ENCODE measurements at places on chromosomes 3 and 15. TPM values are rescaled to one million over a fixed set of nuclear protein-coding genes. Genes with fewer than 3 reads are reported as not detected.

Gene BCHE
- 6.6 TPM for total RNA-seq

Gene EPHA3
- total RNA-seq: 0.04 TPM

Gene GOLGA8S
- total RNA-seq: not detected

Gene TEX55
- not detected for total RNA-seq

Gene B3GALNT1
- total RNA-seq: 29.0 TPM

Gene NEK10
- 0.67 TPM for total RNA-seq

Gene FBXO45
- total RNA-seq: 8.8 TPM

Gene TTLL13
- not detected for total RNA-seq

Gene WDR49
- not detected for total RNA-seq

Gene HDGFL3
- total RNA-seq: 77.3 TPM

DNA sequence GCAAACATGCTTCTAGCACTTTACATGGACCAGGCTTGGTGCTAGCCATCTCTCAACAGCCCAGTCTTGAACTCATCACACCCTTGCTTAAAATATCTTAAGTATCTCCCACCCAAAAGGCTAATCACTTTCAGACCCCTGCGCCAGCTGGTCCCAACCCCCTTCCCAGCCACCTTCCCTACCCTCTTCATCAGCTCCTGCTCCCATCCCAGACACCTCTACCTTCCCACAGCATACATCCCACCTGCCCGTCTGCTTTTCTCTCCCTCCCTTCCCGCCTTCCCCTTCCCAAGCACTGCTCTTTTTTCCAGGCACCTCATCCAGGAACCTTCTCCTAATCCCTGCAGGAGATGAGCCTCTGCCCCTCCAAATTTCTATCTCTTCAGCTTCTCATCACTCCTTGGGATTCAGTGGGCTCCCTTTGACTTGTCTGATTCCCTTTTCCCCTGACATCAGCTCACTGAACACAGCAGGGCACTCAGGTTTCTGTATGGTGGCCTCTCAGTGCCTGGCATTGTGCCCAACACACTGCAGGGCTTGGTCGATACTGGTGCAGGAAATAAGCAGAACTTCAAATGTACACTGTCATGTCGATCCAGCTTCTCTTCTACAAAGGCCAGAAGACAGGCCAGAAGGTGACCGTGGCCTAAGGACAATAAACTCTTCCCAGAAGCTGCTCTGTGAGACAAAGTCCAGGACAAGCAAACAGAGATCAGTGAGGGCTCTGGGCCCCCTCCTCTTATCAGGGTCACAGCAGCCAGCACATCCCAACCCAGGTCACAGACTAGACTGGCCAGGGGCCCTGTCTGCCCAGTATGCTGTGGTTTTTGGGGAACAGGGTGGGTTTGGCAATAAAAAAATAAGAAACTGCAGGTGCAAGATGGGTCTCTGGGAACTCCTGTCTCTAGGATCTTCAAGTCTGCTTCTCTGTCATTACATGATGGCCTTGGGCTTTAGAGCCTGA, 2.2 kb upstream of the ITIH1 start:
- DNase-seq: no peak

- no peak for DNase-seq
Measured at GRCh38 chr3:13040361-13041074, 32.7 kb downstream of the IQSEC1 start.

GRCh38 chr15:99029341-99030144, 22.0 kb upstream of the PGPEP1L start:
- DNase-seq: no peak

- DNase-seq: no peak
Measured at GRCh38 chr15:85702321-85703101, 92.2 kb downstream of the KLHL25 start.

DNA sequence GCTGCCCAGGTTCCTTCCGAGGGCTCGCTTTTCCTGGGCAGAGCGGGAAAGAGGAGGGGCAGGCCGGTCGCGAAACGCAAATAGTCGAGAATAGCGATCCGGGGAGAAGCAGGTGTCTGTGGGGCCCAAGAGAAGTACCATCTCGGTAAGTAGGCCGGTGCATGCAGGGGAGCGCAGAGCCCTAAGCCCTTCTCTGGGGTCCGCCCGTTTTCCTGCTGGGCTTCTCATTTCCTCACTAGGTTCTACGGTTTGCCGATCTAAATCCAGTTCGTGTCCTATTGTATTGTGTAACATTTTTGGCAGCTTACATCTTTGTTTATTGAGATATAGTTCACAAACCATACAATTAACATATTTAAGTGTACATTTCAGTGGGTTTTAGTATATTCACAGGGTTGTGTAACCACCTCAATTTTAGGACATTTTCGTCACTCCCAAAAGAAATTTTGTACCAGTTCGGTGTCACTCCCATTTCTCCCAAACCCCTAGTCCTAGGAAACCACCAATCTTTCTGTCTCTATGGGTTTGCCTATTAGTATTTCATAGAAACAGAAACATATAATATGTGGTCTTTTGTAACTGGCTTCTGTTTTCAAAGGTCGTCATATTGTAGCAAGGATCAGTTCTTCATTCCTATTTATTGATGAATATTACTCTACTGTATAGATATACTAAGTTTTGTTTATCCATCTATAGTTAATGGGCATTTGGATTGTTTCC, 6.8 kb upstream of the TRIM69 start:
- DNase-seq: no peak

DNA sequence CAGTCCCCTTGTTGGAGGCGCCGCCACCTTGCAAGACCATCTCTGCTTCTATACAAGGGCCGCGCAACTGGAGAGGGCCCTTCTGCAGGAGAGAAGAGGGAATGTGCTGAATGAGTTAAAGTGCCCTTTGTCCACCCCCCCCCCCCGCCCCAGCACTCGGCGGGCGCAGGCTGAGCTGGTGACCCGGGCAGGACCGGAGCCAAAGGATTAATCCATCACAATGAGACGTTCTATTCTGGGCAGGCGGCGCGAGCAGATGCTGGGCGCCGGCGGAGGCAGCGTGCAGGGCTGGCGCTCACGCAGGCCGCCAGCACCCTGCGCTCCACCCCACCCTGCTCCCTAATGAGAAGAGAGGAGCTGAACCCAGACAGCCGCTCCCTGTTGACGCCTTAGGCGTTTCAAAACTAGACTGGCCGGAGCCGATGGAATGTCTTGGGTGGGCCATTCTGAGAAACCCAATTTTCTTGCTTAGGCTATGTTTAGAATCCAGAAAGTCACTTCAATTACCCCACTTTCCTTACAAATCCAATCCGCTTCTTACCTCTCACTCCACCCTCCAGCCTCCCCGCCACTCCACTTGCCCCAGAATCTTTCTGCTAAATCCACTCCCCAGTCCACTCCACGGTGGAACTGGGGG, 32.9 kb downstream of the GJD2 start:
- no peak for DNase-seq

DNA sequence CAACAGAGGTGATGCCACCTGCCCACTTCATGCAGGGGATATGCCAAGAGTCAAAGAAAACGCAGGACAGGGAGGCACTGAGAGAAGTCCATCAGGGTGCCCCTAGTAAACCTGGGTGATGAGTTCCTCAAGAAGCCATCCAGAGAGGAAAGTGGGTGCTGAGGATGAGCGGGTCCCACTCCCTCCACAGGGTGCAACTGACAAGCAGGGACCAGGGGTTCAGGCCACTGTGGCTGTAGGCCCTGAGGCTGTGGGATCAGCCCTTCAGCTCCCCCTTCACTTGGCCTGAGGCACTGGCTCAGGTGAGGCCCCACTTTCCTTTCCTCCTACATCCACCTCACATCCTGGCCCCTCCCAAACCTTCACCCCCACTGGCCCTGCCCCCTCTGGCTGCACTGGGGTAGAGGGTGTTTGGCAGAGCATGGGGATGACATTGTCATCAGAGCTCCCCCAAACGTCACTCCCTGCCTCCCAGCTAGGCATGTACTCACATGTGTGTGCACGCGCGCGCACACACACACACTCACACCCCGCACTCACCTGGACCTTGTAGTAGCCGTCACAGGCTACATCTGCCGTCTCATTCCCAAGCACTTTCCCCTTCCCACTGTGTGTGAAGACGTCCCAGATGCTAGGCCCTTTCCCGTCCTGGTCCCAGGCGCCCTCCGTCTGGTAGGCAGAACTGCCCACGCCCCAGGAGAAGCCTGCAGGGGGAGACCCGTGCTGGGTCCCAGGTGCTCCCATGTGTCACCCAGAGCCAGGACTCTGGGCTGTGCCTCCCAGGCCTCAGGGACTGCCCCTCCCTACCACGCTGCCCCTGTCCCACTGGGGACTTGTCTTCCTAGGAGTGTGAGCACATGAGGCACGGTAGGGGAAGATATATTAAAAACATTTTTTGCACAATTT, 1.4 kb downstream of the LCTL start:
- no peak for DNase-seq

- DNase-seq: no peak
Measured at GRCh38 chr3:142896996-142897395, 8.1 kb upstream of the PCOLCE2 start.

DNA sequence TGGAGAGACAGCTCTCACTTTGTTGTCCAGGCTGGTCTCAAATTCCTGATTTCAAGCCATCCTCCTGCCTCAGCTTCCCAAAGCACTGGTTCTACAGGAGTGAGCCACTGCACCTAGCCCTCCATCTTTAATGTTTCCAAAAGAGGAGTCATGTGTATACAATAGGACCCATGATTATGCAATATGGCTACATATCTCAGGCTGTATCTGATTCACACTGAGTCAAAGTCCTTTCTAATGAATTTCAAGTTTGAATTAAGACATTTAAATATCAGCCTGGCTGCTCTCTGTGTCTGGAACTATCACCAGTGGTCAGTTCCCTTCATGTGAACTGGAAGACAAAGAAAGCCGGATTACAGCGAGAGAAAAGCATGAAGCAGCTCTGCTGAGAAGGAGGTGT, 90.5 kb downstream of the MINAR1 start:
- DNase-seq: no peak

- no peak for DNase-seq
Measured at GRCh38 chr15:26382444-26383072, 390.3 kb downstream of the GABRB3 start.

DNA sequence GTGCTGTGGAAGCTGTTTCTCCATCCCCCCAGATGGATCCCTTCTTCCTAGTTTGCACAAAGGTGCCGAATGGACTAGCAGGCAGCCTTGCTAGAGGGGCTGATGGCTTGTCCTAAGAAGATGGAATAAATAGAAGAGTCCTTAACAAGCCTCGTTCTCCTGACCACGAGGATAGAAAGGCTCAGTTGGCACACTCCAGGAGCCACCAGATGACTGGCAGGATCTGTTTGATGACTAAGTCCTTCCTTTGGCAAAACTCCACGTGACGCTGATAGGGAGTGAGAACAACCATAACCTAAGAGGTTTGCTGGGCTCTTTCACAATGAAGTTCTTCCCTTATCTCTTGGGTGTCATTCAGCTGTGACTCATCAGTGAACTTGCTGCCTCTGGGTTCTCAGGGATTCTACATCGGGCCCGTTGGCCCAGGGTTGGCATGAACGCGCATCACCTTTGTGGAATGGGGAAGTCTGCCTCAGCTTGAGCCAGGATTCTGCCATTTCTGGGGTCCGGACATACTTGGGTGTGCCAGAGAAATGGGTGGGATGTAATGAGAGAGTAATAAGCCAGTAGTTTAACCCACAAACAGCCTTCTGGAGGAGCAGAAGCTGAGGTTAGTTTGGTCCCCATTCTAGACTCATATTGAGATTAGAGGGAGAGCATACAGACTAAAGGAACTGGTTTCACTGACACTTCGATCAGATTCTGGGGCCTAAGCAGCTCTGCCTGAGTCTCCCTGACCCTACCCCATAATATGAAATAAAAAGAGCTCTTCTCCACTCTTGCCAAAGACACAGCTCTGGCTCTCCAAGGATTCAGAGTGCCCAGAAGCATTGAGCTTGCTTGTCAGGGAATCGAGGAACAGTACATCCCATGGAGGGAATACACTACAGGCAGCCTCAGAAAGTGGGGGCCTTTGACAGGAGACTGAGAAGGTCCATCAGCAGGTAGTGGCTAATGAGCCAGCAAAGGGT, 2.0 kb upstream of the MELTF start:
- DNase-seq: peak; percentile 96

DNA sequence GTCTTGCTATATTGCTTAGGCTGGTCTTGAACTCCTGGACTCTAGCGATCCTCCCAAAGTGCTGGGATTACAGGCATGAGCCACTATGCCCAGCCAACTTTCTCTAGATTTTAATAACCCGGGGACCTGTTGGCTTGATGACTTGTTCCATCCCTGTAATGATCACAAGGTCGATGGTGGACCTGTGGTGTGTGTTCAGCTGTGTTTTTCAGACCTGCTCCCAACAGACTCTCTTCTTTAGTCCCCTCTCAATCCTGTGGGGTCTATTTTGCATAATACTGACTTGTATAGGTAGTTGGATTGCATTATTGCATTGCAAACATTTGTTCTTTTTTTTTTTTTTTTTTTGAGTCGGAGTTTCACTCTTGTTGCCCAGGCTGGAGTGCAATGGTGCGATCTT, 1.9 kb downstream of the MAP2K1 start:
- DNase-seq: no peak

GRCh38 chr3:180594631-180595558, 7.1 kb upstream of the TTC14 start:
- no peak for DNase-seq

DNA sequence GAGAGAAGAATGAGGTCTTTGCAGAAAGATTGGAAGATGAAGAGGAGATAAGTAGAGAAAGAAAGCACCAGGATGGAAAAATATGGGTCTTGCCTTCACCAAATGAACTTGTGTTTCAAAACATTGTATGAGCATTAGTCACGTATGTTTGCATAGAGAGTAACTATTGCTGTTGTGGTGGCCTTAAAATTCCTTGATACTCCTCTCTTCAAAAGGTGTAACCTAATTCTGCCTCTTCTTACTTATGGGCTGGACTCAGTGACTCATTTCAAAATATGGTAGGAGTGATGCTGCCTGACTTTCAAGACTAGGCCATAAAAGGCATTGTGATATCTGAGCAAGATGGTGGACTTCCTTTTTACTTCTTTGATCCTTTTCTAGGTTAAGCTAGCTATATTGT, 228.7 kb upstream of the ZNF385D start:
- DNase-seq: peak; percentile 28
